ENCODE measurements at places on chromosomes 12 and 14.
A peak's percentile ranks its signal among the peaks of the same experiment; 100 is the strongest.

DNA sequence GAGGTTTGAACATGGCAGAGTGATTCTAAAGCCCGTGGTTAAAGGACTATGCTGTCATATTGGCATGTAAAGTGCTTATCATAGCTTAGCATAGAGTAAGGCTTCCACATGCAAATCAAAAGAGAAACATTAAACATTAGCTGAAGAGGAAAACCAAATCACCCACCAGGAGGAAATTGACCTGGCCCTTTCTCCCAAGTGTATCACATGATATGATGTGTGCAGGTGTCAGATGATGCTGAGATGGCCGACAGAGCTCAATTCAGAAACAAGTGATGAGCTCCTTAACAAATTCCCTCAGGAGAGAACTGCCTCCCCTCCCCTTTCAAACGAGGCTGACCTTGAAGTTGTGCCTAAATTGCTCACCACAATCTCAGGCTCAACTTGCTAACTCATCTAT is 217.1 kb upstream of the BTG1 start:
- DNase-seq: no peak

DNA sequence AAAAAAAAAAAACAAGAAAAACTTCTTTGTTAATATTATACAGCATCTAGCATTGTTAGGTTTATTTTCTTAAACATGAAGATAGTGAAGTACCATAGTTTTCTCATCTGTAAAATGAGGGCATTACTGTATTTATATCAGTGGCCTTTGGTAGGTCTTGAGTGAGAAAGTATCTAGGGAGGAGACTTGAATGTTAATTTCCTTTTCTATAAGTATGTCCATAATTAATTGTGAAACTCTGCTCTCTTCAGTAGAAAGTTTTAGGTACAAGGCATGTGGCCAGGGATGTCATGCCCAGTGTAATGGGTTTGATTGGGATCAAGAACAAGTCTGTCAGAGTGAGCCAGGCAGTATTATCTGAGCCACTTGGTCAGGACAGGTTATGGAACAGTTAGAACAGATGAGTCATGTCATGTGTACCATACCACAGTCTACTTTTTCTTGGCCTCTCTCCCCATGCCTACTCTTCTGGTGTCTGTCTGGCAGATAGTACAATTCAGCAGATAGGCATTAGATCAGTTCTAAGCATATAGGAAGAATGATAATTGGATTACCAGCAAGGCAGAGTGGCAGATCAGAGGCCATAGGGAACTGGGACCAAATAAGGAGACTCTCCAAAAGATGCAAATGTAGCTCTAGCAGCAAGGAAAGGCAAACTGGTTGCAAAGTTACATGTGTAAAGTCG is 30.4 kb downstream of the FBXO34 start:
- no peak for DNase-seq

DNA sequence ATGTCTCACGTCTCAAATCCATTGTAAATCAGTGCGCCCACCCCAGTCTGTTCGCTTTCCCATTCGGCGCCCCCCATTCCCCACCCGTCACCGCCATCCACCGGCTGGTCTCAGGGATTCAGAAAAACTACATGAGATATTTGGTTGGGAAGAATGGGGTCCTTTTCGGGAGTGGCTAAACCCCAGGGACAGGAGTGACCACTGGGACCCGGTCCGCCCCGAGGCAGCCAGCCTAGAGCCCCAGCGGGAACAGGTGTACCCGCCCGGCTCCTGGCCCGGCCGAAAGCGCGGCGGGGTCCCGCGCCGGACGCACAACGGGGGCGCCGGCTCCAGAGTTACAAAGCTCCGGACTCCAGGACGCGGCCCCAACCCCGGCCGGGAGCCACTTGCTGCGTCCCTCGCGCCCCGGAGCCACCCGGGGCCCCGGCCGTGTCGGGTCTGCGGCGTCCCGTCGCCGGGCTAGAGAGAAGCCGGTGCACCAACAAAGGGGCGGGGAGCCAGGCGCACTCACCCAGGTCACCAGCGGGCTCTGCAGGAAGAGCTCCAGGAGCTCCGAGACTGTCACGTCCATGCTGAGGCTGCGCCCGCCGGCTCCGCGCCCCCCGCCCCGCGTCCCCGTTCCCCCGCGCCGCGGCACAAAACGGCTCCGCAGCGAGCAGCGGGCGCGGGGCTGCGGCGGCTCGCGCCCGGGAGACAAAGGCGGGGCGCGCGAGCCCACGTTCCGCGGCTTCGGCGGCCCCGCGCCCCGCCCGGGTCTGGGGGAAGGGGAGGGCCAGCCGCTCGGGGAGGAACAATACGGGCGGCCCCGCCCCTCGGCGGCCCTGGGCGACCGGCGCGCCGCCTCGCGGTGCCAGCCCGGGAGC is at the start of gene CCDC88C:
TSS of gene CCDC88C (minus strand) at position 701 of the 863 bp plus-strand sequence. CDS start at position 571, 130 bp downstream.
- peak; percentile 96 for DNase-seq

- no peak for DNase-seq
Measured at GRCh38 chr12:50507930-50508329, 3.1 kb downstream of the DIP2B start.

- no peak for DNase-seq
Measured at GRCh38 chr14:33837943-33838683, 112.8 kb downstream of the EGLN3 start.

All from spleen (tissue), 13 donors.